ENCODE measurements at places on chromosomes 7 and 10.
A peak's percentile ranks its signal among the peaks of the same experiment; 100 is the strongest.

DNA sequence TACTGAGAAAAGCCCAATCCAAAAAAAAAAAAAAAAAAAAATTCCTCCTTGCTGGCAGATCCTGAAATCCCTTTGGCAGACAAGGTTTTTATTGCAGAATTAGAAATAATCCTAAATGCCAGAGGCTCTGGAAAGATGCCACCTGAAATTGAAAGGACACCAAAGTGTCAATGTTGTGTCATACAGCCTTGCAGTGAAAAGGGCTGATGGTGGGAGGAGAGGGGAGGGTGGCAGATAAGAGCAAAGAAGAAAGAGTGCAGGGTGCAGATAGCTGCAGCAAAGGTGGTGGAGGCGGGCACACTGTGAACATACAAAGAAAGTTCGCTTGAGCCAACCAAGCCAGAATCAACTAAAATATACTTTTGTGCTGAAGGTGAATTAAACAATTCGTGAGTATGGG is 8.2 kb upstream of the OPTN start:
- no peak for DNase-seq

DNA sequence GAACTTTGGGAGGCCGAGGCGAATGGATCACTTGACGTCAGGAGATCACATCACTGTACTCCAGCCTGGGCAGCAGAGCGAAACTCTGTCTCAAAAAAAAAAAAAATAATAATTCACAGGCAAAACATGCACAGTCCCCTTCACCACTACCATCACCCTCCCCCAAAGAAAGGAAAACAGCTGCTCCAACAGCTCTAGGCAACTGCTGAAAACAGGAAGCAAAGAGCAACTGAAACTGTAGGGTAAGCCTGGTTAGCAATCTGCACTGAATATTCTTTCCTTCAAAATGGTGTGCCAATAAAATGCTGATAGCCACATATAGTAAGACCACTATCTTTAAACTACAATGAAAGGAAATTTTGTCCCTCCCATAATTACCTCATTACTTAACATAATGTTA is 11.8 kb downstream of the NT5C2 start:
- no peak for DNase-seq

DNA sequence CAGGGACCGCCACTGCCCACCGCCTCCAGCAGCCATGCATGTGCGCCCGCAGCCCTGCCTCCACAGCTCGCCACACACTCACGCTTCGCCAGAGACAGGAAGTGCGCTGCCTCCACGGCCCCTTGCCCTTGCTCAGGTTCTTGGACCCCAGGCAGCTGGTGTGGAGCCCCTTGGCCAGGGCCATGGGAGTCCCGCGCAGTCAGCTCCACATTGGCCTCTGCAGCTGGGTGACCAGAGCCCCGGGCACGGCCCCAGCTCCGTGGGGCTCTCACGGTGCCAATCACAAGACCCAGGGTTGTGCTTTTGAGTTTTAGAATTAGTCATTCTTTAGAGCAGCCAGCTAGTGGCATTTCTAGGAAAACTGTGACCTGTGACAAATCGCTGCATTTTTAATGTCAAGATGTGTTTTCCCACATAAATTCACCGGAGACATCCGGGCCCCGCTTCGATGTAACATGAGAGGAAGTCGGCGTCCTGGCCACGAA is 4.3 kb upstream of the UTF1 start:
- no peak for DNase-seq

- peak; percentile 50 for DNase-seq
Measured at GRCh38 chr7:74403521-74404387, 50.0 kb upstream of the GTF2IRD1 start.

DNA sequence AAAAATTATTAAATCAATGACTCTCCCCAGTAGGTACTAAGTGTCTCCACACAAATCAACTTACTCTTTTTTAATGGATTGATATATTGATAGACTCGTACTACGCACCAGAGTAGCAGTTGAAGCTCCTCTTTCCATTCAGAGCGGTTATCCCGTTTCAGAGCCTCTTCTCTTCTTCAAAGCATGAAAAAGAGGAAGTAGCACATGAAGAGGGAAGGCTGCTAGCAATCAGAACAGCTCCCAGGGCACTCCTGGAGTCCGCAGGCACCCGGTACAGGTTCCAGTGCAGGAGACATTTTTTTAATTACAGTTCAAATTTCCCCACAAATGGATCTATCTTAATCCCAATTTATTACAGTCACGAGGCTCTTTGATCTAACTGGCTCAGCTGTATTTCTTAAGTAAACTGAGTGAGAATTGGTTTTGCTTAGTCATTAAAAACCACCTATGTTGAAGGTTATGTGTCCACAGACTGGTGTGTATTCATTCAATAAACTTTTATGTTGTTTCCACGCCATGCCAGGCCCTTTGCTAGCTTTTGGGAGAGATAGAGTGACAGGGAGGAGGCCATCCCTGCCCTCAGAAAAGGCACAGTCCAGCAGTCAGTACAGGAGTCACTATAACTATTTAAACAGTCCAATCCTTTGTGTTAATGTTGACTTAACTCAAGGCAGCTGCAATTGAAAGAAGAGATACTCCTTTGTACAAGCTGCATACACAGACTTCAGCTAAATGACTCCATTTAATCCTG is 32.1 kb upstream of the CALN1 start:
- DNase-seq, result no peak

DNA sequence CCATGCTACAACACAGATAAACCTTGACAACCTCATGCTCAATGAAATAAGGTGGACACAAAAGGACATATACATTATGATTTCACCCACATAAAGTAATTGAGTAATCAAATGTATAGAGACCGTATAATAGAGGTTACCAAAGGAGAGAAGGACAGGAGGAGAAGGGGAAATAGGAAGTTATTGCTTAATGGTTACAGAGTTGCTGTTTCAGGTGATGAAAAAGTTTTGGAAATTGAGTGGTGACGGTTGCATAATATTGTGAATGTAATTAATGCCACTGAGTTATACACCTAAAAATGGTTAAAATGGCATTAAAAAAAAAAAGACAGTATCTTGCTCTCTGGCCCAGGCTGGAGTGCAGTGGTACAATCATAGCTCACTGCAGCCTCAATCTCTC is 1.5 kb upstream of the OGDH start:
- no peak for DNase-seq

GRCh38 chr10:69898524-69898923 is 96.8 kb downstream of the COL13A1 start:
- no peak for DNase-seq

- DNase-seq, result no peak
Measured at GRCh38 chr7:138542183-138542582, 82.1 kb downstream of the TRIM24 start.

DNA sequence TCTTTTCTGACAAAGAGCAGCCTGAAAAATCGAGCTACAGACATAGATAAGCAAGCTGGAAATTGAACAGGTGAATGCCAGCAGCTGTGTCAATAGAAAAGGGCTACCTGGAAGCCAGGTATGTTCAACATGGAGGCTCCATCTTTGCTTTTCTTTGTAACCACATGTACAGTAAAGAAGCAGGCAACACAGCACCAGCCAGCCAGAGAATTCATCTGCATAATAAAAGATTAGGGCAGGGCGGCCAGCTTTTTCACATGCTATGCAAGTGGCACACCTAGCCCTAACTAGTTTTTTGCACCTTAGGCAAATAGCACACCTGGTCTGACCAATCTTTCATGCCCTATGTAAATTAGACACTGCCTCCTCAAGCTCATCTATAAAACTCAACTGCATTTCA is 25.7 kb downstream of the COG5 start:
- DNase-seq, result no peak

All from islet precursor cell (in vitro differentiated cells).